ENCODE measurements at places on chromosomes 7 and 10.

DNA sequence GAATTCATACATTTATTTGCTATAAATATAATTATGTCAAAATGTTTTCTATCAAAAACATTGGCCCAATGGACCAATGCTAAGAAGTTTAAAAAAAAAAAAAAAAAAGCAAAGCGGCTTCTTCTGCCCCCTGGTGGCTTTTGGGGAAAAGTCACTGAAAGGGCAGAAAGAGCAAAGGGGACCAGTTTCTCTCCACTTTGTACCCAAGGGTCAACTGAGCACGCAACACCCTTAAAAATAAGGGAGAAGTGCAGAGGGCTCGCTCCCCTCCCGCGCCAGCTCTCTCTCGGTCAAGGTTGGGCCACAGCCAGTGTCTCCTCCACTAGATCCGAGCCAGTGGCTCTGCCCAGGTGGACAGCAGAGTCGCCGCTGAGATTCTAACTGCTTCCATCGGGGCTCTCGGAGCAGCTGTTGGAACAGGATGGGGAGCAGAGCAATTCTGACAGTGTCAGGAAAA is 136.4 kb upstream of the FGFR2 start:
- no peak for DNase-seq

DNA sequence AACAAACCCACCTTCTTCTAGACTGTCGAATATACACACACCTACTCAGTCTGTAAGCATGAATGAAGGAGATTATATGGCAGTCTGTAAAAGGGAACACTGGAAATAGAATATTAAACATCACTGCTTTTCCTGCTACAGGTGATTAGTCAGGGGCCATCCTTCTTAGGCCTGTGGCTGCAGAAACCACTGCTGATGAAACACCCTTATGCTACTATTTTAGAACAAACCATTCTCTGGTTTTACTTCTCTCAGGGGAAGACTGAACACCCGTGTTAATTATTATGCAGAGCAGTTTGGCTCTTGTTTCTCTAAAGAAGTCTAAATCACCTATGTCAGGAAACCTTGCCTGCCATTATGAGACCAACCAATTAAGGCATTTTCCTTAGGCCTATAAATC is 351.1 kb upstream of the KLF6 start:
- DNase-seq = no peak

GRCh38 chr7:6228361-6229229 is 43.8 kb downstream of the CYTH3 start:
- DNase-seq = no peak

- no peak for DNase-seq
Observed at GRCh38 chr7:77699056-77699455, 2.8 kb downstream of the RSBN1L start.

DNA sequence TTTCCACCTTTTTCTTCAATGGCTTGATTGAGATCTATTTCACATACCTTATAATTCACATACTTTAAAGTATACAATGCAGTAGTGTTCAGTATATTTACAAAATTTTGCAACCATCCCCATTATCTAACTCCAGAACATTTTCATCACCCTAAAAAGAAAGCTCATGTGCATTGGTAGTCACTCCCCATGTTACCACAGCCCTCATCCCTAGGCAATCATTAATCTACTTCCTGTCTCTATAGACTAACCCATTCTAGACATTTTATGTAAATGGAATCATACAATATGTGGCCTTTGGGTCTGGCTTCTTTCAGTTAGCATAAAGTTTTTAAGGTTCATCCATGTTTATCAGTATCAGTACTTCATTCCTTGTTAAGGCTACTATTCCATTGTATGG is 214.2 kb downstream of the WDR11 start:
- DNase-seq = no peak

GRCh38 chr7:27693794-27694193 is 31.1 kb upstream of the HIBADH start:
- DNase-seq = no peak

- no peak for DNase-seq
Observed at GRCh38 chr10:76302481-76302880, 871.1 kb downstream of the LRMDA start.

GRCh38 chr7:134856091-134856490 is 76.7 kb downstream of the CALD1 start:
- DNase-seq = no peak

DNA sequence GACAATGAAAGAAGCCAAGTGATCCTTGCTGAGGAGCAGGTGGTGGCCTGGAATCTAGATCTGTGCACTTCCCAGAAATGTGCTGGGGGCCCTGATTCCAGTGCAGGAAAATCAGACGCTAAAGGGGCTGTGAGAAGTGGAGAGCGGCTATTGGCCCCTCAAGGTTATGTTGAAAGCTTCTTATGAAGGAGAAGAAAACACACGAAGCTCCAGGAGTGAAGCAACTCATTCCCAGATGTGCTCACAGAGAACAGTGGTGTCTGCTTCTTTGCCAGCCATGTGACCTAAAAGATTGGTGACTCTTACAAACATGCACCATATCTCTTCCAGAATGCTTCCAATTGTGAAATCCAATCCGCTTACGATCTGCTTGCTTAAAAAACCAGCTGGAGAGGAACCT is 679.3 kb upstream of the IGFBP3 start:
- no peak for DNase-seq

GRCh38 chr7:43038254-43038653 is 74.2 kb upstream of the HECW1 start:
- DNase-seq = no peak

- DNase-seq = no peak
Observed at GRCh38 chr7:131363719-131364118, 36.0 kb downstream of the MKLN1 start.

- no peak for DNase-seq
Observed at GRCh38 chr7:12683678-12684585, 3.5 kb upstream of the ARL4A start.

DNA sequence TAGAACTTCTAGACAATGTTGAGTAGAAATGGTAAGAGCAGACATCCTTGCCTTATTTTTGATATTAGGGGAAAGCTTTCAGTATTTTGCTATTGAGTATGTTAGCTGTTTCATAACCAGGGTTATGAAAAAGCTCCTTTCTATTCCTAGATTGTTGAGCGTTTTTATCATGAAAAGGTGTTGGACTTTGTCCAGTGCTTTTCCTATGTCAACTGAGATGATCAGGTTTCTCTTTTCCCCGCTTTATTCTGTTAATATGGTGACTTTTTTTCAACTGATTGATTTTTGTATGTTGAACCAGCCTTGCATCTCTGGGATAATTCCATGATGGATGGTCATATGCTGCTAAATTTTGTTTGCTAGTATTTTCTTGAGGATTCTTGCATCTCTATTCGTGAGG is 58.5 kb downstream of the LCOR start:
- no peak for DNase-seq

- no peak for DNase-seq
Observed at GRCh38 chr7:134320201-134320600, 3.5 kb upstream of the SLC35B4 start.

GRCh38 chr7:157602156-157602555 is 265.4 kb downstream of the DNAJB6 start:
- no peak for DNase-seq

GRCh38 chr10:70145666-70146488 is 623 bp downstream of the TYSND1 start:
- DNase-seq = peak; percentile 80

DNA sequence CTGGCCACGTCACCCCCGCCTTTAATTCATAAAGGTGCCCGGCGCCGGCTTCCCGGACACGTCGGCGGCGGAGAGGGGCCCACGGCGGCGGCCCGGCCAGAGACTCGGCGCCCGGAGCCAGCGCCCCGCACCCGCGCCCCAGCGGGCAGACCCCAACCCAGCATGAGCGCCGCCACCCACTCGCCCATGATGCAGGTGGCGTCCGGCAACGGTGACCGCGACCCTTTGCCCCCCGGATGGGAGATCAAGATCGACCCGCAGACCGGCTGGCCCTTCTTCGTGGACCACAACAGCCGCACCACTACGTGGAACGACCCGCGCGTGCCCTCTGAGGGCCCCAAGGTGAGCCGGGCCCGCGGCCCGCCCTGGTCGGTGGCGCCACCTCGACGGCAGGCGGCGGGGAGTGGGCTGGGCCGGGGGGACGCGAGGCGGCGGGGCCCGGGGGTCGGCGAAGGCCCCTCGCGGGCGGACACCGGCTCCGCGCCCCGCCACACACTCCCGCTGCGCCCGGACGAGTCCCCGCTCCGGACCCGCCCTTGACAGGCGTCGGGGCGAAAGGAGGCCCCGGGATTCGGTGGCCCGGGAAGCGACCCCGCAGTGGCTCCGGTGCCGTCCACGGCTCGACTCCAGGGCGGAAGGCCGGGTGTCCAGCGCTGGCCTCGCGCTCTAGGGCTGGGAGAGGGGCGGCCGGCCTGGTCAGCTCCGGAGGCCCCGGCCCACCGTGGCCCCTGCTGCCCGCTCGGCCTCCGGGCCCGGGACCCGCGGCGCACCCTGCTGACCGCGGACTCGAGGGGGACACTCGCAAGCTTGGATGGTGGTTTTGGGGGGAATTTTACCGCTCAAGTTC is 557 bp downstream of the BAG3 start:
- DNase-seq = peak; percentile 59

DNA sequence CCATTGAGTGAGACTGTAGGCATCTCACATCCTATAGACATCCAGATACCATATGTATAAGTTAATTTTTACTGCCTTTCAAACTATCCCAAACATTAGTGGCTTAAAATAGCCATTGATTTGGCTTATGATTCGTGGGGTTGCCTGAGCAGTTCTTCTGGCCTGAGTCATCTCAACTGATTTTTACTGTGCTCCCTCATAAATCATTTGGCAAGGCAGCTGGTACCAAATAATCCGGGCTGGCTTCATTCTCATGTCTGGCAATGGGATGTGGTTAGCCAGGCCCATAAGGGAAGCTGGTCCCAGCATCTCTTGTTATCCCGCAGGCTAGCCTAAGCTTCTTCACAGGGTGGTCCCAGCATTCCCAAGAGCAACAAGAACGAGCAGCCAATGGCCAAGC is 6.7 kb upstream of the LRGUK start:
- DNase-seq = no peak

- no peak for DNase-seq
Observed at GRCh38 chr10:77586719-77587415, 50.7 kb downstream of the KCNMA1 start.

DNA sequence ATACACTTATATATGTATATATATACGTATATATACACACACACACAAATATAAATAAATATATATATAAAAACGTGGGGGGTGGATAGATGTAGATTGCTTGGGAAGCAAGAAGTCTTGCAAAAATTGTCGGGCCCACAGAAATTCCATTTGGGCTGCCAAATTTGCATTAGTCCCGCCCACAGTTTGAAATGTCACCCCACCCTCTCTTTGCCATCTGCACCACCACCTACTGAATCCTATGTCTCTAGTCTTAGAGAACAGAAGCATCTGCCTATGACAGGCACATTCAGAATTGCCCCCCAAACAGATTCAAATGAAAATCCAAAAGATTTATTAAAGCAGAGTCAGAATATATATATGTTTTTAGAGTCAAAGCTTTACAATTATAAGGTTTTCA is 25.6 kb upstream of the CACNA2D1 start:
- no peak for DNase-seq

DNA sequence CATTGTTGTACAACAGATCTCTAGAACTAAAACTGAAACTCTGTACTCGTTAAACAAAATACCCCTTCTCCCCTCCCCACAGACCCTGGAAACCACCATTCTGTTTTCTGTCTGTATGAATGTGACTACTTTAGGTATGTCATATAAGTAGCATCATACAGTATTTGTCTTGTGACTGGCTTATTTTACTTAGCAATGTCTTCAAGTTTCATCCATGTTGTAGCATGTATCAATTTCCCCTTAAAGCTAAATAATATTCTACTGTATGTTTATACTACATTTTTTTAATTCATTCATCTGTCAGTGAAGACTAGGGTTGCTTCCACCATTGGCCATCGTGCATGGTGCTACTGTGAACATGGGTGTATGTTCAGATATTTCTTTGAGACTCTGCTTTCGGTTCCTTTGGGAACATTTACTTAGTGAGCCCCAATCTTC is 71.2 kb upstream of the RPA3 start:
- DNase-seq = no peak

DNA sequence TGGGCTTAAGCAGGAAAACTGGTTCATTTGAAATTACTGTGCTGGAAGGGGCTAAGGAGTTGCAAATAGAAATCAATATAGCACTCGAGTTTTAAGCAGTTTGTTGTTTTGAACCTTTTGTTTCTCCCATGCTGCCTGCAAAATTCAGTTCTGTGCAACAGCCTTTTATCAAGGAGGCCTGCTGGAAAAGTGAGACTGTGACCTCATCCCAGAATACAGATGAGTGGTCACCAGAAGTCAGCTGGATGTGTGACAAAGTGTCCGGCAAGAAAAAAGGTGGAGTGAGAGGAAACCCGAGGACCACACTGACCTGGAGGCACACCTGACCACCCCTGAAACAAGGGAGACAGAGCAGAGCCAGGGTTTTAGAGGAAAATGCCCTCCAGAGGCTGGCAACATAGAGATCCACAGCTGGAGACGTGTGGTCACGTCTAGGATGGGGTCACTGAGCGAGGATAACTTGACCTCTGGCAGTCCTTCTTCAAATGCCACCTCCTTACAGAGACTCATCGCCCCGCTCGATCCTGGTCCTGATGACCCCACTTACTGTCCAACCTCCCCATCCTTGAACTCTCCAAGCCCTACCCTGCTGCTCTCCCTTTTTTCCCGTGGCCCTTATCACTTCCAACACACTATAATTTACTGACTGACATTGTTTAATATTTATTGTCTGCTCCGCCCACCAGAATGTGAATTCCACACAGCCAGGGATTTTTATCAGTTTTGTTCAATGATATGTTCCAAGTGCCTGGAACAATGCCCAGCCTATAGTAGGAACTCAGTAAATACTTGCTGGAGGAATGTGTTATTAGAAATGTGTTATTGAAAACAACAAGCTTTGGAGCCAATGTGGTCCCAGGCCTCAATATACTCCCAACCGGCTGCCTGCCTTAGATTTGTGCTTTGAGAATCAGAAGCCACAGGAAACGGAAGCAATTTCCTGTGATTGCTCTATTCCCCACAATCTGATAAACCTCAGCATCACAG is 243.8 kb downstream of the GLI3 start:
- DNase-seq = no peak

DNA sequence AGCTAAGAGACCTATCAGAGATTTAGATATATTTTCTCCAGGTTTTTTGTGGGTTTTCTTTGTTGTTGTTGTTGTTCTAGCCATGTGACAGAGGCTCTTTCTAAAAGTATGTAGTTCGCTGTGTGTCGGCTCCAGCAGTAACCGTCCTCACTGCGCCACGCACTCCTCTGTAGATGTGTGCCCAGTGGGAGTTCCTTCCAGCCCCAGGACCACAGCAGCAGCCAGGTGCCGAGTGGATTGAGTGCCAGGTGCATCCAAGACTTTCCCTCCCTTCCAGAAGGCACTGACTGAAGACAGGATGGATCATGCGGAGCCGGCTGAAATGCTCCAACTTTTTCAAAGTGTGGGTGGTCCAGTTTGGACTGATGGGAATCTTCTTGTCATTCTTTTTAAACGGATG is 31.8 kb downstream of the WDR86 start:
- no peak for DNase-seq

DNA sequence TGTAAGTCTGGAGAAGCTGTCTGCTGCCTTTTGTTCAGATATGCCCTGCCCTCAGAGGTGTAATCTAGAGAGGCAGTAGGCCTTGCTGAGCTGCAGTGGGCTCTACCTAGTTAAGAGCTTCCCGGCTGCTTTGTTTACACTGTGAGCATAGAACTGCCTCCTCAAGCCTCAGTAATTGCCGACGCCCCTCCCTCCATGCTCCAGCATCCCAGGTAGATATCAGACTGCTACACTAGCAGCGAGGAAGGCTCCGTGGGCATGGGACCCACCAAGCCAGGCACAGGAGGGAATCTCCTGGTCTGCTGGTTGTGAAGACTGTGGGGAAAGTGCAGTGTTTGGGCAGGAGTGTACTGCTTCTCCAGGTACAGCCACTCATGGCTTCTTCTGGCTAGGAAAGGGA is 26.4 kb upstream of the CXCL12 start:
- no peak for DNase-seq
